ENCODE measurements at places on chromosomes 11 and 22.

DNA sequence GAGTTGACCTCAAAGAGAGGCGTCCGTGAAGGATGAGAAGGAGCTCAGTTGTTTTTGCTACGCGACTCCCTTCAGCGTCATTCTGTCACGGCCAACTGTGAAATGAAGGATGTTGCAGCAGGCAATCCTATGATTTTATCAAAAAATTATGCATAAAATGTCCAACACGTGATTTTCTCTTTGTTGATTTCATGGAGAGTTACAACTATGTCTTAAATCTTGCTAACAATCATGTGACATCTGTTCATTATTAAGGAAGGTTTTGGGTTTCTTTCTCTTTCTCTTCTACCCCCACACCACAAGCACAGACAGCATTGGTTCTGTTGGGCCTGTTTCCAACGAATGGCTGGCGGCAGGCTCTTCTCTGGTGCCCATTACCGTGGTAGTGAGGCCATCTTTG lies 3.7 kb downstream of the KRTAP5-4 start:
- no peaks in the 10 kb centered on the region for H3K36me3 ChIP-seq
- H3K4me1 ChIP-seq = no peaks in the 10 kb centered on the region
- no peak for DNase-seq
- H3K4me3 ChIP-seq = no peak overlapping the region
- peaks cover 33% of the 10 kb centered on the region for H3K27me3 ChIP-seq

- no peaks in the 10 kb centered on the region for H3K36me3 ChIP-seq
- H3K4me1 ChIP-seq = no peaks in the 10 kb centered on the region
- H3K27me3 ChIP-seq = peaks cover 6% of the 10 kb centered on the region
- H3K27ac ChIP-seq = peak overlapping the region; percentile 69
- H3K4me3 ChIP-seq = no peak overlapping the region
These were observed 213.9 kb upstream of the UBASH3B start for GRCh38 chr11:122441666-122442035.

DNA sequence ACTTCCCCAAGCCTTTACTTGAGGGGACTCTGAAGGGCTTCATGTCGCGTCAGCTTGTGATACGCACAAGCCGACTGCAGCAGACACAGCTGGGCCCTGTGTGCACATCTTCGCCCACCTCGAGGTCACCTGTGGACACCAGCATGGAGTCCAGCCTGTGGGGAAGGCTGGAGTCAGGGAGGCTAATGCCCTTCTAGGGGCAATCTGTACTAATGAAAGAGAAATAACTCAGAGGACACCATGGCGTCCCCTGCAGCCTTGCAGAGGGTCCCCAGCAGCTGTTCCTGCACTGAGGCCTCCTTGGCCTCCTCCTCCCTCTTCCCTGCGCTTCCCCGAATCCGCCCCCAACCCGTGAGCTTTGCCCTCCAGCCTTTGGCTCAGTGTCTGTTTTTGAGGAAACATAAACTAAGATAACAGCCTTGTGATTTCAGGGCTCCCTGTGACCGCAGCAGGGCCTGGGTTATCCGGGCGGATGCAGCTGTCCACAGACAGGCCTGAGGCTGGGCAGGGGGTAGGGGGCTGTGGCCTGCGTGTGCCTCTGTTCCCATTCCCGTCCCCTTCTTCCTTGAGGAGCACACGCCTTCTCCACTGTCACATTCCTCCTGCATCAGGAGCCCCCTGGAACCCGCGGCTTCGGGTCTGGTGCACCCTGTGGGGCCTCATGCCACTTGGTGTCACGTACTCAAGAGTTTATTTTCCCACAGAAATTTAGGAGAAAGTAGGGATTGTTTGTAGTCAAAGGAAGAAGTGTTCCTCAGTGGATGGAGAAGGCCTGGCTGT lies 25.0 kb downstream of the KRTAP5-5 start:
- H3K27me3 ChIP-seq = peaks cover 32% of the 10 kb centered on the region
- H3K4me3 ChIP-seq = no peak overlapping the region
- no peaks in the 10 kb centered on the region for H3K36me3 ChIP-seq
- no peak for DNase-seq
- H3K27ac ChIP-seq = no peak overlapping the region

GRCh38 chr22:46327691-46328465 lies 7.6 kb upstream of the TRMU start:
- no peaks in the 10 kb centered on the region for H3K27me3 ChIP-seq
- H3K4me3 ChIP-seq = no peak overlapping the region
- no peak overlapping the region for H3K27ac ChIP-seq
- no peaks in the 10 kb centered on the region for H3K36me3 ChIP-seq
- DNase-seq = no peak

DNA sequence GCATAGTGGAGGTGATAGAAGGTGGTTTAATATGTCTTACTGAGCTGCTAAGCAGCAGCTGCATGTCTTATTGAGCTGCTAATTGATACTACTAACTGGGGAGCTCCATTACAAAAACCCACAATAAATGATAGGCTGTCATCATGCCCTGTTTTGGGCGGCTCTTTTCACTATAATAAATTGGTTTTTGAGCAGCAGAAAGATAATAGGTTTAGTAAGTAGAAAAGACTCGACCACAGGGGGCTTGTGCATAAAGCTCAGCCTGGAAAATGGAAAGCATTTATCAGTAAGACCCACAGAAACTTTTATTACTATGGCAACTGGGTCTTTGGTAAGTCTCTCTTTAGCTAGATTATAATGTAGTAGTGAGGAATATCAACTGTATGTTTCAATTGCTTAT lies 117.6 kb downstream of the LDLRAD3 start:
- DNase-seq = no peak
- H3K36me3 ChIP-seq = no peaks in the 10 kb centered on the region
- no peak overlapping the region for H3K27ac ChIP-seq
- H3K4me3 ChIP-seq = no peak overlapping the region
- no peaks in the 10 kb centered on the region for H3K27me3 ChIP-seq

- no peaks in the 10 kb centered on the region for H3K27me3 ChIP-seq
- peak; percentile 52 for DNase-seq
- H3K36me3 ChIP-seq = peaks cover 13% of the 10 kb centered on the region
- H3K27ac ChIP-seq = peak overlapping the region; percentile 95
- H3K4me1 ChIP-seq = peaks cover 67% of the 10 kb centered on the region
- no peak overlapping the region for H3K4me3 ChIP-seq
These were observed 6.5 kb downstream of the PIM3 start for GRCh38 chr22:49966774-49967705.

- DNase-seq = no peak
- no peaks in the 10 kb centered on the region for H3K27me3 ChIP-seq
- no peaks in the 10 kb centered on the region for H3K4me1 ChIP-seq
- H3K4me3 ChIP-seq = no peak overlapping the region
- no peak overlapping the region for H3K27ac ChIP-seq
- H3K36me3 ChIP-seq = no peaks in the 10 kb centered on the region
These were observed 106.4 kb downstream of the EHF start for GRCh38 chr11:34727228-34727737.
